ENCODE measurements at places on chromosomes 5 and 9. TPM values are rescaled to one million over a fixed set of nuclear protein-coding genes. Genes with fewer than 3 reads are reported as not detected.

DNA sequence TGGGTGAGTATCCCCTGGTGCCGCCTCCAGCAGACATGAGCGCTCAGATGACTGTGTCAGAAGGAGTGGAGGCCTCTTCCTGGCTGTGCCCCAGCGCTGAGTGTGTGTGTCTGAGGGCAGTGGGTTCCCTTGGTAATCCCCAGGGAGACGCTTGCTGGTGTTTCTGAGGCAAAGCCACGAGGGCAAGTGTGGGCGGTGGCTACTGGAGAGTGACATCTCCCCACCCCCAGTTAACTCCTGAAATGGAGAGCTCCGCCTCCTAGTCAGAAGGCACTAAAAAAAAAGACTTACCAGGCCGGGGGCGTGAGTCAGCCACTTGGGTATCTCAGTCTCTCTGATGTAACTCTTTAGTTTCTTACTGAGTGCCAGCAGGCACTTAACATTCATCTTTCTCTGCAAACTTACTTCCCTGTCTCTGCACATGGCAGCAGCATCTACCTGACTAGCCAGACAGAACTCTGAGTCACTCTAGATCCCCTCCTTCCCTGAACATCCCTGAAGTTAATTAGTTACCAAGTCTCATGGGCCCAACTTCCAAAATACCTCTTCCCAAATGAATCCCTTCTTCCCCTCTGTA is 19.3 kb downstream of the ORM2 start:
- H3K27ac ChIP-seq = peak overlapping the region; percentile 100
- peak overlapping the region; percentile 40 for H3K4me3 ChIP-seq
- DNase-seq = peak; percentile 97
- peaks cover 46% of the 10 kb centered on the region for H3K4me1 ChIP-seq

RARS1 gene
- 101 TPM for total RNA-seq

FAT2 gene
- not detected for total RNA-seq

OTP gene
- not detected for total RNA-seq

- no peaks in the 10 kb centered on the region for H3K36me3 ChIP-seq
- H3K27me3 ChIP-seq = no peaks in the 10 kb centered on the region
- no peak for DNase-seq
- no peaks in the 10 kb centered on the region for H3K4me1 ChIP-seq
- no peak overlapping the region for H3K4me3 ChIP-seq
These were observed 82.9 kb upstream of the VCAN start for GRCh38 chr5:83388608-83389007.

DNA sequence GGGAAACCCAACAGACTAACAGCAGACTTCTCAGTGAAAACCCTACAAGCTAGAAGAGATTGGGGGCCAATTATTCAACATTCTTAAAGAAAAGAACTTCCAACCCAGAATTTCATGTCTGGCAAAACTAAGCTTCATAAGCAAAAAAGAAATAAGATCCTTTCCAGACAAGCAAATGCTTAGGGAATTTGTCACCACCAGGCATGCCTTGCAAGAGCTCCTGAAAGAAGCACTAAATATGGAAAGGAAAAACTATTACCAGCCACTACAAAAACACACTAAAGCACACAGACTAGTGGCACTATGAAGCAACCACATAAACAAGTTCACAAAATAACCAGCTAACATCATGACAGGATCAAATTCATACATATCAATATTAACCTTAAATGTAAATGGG is 131.1 kb downstream of the OR2K2 start:
- H3K36me3 ChIP-seq = no peaks in the 10 kb centered on the region
- DNase-seq = no peak
- no peaks in the 10 kb centered on the region for H3K27me3 ChIP-seq
- H3K4me3 ChIP-seq = no peak overlapping the region
- H3K27ac ChIP-seq = no peak overlapping the region

GDA gene
- not detected for total RNA-seq

- no peaks in the 10 kb centered on the region for H3K36me3 ChIP-seq
- H3K27ac ChIP-seq = no peak overlapping the region
- peak; percentile 85 for DNase-seq
- peaks cover 11% of the 10 kb centered on the region for H3K4me1 ChIP-seq
- H3K4me3 ChIP-seq = no peak overlapping the region
These were observed 24.7 kb upstream of the RXRA start for GRCh38 chr9:134301387-134302129.

GRCh38 chr9:19200229-19200628 is 30.3 kb upstream of the DENND4C start:
- H3K4me3 ChIP-seq = no peak overlapping the region
- H3K27ac ChIP-seq = no peak overlapping the region
- no peaks in the 10 kb centered on the region for H3K36me3 ChIP-seq
- H3K4me1 ChIP-seq = peaks cover 2% of the 10 kb centered on the region
- no peaks in the 10 kb centered on the region for H3K27me3 ChIP-seq

NR2F1-AS1 gene
- total RNA-seq = not detected

DNA sequence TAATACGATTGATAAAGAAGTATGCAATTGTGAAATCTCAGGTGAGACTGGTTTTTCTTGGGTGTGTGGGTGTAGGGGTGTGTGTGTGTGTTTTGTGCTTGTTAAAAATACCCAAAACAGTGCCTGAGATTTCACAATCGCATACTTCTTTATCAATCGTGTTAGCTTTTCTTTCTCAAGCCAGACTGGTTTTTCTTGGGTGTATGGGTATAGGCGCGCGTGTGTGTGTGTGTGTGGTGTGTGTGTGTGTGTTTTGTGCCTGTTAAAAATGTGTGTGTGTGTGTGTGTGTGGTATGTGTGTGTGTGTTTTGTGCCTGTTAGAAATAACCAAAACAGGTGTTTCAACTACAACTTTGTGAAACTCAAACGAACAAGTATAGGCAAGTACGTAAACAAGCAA is 53.7 kb downstream of the CERT1 start:
- DNase-seq = no peak
- no peaks in the 10 kb centered on the region for H3K27me3 ChIP-seq
- H3K4me3 ChIP-seq = no peak overlapping the region
- no peak overlapping the region for H3K27ac ChIP-seq
- H3K4me1 ChIP-seq = peaks cover 16% of the 10 kb centered on the region

Measured in activated CD4-positive, alpha-beta memory T cell treated with anti-CD3 and anti-CD28 coated beads for 36 hours (primary cell).